ENCODE measurements at places on chromosomes 3 and 15.

GRCh38 chr3:16392065-16392464, 121.4 kb downstream of the RFTN1 start:
- no peak for DNase-seq

DNA sequence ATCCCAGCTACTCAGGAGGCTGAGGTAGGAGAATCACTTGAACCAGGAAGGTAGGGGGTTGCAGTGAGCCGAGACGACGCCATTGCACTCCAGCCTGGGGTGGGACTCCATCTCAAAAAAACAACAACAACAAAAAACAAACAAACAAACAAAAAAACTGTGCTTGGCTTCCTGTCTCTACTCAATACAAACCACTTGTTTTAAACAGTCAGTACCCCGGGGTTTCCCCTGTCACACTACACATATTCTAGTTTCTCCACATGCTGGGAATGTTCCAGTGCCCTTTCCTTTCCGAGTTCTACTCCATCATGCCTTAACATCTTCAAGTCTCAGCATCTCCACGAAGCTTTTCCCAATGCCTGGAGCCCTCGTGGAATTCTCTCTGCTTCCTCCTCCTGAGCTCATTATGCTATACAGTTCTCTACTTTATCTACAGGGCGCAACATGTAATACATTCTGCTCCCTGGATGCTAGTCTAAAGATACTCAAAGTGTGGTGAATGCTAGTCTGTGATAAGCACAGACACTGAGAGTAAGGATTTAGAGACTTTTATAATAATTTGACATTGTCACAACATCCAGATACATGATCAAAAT, 7.8 kb downstream of the EMC3 start:
- DNase-seq = no peak

DNA sequence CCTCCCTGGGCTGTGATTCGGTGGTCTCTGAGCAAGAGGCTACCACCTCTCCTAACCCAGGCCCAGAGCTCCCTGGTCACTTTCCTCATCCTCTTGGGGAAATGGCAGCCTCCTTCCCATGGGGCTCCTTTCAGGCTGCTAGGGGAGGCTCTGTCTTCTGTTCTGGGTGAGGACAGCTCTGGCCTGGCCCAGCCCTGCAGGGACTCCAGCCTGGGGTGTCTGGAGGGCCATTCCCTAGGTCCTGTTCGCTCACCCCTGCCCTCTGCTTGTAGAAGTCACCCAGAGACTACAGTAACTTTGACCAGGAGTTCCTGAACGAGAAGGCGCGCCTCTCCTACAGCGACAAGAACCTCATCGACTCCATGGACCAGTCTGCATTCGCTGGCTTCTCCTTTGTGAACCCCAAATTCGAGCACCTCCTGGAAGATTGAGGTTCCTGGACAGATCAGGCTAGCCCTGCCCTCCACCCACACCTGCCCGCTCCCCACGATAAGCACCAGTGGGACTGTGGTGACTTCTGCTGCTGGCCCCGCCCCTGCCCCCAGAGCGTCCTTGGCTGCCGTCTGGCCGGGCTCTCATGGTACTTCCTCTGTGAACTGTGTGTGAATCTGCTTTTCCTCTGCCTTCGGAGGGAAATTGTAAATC, 30.9 kb downstream of the PRKCD start:
- no peak for DNase-seq

GRCh38 chr3:45603226-45603625, 8.7 kb downstream of the LIMD1 start:
- no peak for DNase-seq

DNA sequence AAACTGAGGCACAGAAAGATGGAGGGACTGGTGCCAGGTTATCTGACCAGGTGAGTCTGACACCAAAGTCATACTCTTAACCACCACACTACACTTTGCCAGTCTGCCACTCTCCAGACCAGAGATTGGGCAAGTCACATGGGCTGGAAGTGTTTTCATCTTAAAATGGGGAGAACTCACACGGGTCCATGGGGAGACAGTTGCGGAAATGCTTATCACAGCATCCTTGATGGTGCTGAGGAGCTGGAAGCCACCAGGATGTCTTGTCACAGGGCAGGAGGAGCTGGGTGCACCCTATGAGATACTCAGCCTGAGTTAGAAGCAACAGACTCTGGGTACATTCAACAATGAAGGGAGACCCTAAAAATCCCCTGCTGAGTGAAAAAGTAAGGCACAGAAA, 4.8 kb downstream of the GALNT15 start:
- no peak for DNase-seq

DNA sequence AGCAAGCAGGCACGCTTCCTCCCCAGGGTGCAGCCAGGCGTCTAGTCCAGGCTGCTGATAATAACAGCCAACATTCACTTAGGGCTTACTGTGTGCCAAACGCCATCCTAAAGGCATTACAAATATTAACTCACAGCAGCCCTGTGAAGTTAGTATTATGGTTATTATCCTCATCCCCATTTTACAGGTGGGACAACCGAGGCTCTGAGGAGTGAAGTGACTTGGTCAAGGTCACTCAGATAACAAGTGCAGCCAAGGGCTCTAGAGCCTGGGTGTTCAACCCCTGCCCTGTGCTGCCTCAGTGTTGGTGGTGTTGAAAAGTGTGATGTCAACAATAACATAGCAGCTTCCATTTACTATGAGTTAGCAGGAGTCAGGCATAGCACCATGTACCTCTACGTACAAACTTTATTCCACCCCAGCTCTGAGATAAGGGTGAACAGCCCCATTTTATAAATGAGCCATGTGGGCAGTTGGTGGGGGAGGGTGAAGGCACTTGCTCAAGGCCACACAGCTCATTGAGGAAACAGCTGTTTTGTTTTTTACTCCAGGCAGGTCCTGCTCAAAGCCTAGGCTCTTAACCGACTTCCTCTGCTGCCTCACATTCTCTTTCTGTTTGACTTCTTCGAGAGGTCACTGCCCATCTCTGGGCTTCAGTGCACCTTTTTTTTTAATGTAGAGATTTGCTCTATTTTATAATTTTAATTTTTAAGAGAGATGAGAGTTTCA, 24.0 kb upstream of the TRH start:
- no peak for DNase-seq

DNA sequence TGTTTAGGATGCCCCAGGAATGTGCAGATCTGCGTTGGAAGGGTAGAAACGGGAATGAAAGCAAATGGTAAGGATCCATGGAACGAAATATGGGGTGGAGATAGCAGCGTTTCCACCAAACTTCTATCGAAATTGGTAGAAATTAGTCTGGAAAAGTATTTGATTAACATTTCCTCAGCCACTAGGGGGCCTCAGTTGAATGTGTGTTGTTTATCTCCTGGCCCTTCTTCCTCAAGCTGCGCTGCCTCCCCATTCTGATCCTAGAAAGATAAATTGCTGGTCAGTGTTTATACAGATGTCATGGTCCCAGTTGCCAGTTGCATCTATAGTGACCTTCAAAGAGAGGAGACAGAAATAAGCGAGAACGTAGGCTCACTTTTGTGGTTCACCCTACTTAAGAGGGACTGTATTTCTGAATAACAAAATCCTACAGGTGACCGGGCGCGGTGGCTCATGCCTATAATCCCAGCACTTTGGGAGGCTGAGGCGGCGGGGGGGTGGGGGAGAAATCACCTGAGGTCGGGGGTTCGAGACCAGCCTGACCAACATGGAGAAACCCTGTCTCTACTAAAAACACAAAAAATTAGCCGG, 457.1 kb downstream of the SQOR start:
- no peak for DNase-seq

- DNase-seq = no peak
These were observed 691.2 kb downstream of the TBL1XR1 start for GRCh38 chr3:176505878-176506621.

- no peak for DNase-seq
These were observed 175.9 kb upstream of the PLSCR5 start for GRCh38 chr3:146781059-146781458.

GRCh38 chr15:100009372-100009771, 276.1 kb upstream of the LYSMD4 start:
- DNase-seq = no peak

DNA sequence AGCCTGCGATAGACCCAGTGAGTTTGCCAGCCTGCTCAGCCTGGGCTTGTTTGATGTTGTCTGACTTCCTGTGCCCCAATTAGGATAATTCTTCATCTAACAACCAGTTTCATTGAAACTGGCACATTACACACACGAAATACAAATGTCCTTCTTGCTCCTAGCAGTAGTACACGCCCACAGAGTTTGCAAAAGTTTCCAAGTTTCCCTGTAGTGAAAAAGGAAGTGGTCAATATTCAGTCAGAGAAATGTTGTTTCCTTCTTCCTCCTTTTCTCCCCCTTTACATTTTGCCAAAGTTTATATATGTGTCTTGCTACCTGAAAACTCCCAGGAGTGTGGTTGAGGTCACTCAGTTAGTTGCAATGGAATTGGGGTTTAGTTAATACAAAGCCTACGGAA, 58.4 kb upstream of the LRTM1 start:
- no peak for DNase-seq

DNA sequence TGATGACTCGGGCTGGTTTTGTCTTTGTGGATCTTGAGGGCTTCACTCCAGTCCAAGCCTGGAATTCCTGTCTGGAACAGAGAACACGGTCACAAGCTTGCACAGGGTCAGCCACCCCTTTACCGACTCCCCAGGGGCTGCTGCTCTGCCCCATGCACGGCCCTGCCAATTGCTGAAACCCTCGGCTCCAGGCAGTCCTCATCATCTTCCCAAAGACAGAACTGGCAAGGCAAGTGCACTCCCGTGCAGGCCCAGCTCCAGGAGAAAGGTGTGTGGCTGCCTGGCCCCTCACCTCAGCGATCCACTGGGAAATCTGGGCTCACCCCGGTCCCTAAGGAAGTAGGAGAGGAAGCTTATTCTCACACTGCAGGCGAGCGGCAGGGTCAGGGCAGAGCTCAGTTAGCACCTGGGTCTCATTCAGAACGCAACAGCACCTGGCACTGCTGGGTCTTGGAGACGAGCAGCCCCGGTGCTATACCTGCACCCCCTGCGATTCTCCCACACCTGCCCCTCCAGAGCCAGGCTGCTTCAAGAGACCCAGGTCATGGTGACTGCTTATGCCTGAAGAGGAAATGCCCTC, 7.2 kb downstream of the MAP6D1 start:
- DNase-seq = no peak

DNA sequence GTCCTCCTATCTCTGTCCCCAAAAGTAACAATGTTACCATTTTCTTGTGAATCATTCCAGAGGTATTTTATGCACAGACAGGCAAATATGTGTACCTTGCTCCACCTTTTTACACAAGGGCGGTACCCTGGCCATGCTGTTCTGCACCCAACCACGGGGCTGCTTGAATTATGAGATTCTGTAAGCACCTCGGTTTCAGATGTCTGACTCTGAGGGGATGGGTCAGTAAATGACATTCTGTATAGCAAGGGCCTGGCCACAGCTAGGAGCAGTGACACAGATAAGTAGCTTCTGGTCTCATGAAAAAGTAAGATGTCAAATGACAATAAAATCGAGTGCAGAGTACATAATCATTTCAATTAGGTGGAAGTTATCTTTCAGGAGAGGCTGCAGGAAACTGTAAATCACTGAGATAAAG, 30.4 kb upstream of the FLNB start:
- no peak for DNase-seq

DNA sequence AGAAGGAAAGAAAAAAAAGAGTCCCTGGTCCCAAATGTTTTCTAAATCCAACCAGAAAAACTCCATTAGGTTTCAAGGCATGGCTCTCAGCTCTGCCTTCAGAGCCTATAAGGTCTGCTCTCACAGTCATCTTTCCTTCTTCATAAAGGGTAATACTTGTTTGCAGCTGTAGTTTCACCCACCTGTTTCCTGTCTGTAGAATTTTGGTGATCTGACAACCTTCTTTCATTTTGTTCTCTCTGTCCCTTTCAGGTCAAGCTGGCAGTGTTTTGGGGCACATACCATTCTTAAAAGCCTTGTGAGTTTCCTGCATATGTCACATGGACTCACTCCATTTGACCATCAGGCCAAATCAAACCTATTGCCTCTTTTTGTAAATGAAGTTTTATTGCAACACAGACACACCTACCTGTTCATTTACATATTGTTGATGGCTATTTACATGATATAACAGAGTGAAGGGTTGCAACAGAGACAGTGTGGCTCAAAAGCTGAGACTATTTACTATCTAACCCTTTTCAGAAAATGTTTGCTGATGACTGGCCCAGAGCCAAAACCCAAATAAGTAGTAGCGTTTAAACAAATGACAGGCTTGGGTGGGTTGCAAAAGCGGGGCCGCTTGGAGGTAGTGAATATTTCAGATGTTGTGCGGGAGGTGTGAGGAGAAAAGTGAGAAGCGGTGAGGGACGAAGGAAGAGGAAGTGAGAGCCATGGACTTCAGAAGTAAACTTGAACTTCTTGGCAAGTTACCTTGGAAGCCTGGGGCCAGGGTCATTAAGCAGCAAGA, 292.7 kb upstream of the PROK2 start:
- DNase-seq = no peak

DNA sequence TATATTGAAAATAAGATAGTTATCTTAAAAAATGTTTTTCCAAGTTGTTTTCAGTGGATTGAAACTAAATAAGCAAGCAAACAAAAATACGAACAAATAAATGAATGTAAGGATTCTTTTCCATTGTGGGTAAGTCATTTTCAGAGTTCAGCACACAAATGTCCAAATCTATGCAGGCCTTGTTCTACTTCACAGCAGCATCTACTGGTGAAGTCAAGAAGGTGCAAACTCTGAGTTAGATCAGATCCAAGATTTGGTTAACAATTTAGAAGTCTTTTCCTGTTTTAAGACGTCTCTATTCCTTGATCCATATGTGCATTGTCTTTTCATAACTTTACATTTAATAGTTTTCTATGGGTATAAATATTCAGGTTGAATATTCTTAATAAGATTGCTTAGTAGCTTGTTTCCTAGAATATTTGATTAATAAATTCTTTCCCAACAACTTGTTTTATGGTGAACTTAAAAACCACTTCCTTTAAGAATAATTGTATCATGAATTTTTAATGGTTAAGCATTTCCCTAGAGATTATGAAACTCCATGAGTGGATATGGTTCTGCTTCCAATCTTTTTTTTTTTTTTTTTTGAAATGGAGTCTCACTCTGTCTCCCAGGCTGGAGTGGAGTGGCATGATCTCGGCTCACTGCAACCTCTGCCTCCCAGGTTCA, 10.5 kb downstream of the PTX3 start:
- DNase-seq = no peak

- DNase-seq = no peak
These were observed 228.6 kb upstream of the ARRDC4 start for GRCh38 chr15:97731859-97732258.

DNA sequence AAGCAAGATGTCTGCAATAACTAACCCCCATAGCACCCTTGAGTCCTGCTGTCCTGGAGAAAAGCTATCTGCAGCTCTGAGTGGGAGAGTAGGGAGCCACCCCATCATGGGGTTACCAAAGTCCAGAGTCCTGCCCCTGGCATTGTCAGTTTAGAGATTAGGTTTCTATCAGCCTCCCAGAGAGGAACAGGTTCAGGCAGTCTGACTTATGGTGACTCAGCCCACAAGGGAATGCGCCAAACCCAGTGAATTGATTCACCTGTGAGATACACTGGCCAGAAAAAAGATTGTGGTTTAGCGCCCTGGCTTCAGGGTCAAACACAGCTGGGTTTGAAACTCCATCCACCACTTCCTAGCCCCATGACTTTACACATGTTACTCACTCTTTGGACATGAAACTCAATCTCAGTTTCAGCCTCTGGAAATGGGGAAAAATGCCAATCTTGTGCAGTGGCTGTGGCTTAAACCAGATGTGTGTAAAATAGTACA, 263.6 kb upstream of the HES1 start:
- DNase-seq = no peak

- DNase-seq = no peak
These were observed 14.8 kb upstream of the SH3BP5 start for GRCh38 chr3:15347063-15347736.

GRCh38 chr3:181741417-181741816, 29.7 kb downstream of the SOX2 start:
- no peak for DNase-seq

GRCh38 chr3:24678021-24678420, 183.4 kb upstream of the THRB start:
- no peak for DNase-seq
